ENCODE measurements at places on chromosomes 7 and 10. TPM values are rescaled to one million over a fixed set of nuclear protein-coding genes. Genes with fewer than 3 reads are reported as not detected.

Gene EBLN1
- total RNA-seq = not detected

Gene SAP25
- total RNA-seq = 119 TPM

Gene JAZF1
- total RNA-seq = 13.2 TPM

Gene ADAM8
- 142 TPM for total RNA-seq

DNA sequence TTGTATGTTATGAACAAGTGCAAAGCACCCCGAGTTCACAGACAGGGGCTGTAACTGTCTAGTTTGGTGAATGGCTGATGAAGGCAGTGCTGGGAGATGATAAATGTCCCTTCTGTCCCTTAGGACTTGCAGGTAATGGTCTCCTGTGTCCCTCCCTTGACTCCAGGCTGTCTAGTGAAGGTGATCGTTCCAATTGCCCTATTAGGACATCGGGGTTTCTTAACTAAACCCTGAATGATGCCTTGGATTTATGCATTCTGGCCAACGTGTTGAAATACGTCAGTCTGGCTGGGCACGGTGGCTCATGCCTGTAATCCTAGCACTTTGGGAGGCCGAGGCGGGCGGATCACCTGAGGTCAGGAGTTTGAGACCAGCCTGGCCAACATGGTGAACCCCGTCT lies 69.4 kb downstream of the PFKFB3 start:
- no peak overlapping the region for H3K27ac ChIP-seq
- H3K27me3 ChIP-seq = no peaks in the 10 kb centered on the region
- no peaks in the 10 kb centered on the region for H3K36me3 ChIP-seq
- H3K4me1 ChIP-seq = peaks cover 47% of the 10 kb centered on the region
- DNase-seq = no peak

- no peaks in the 10 kb centered on the region for H3K27me3 ChIP-seq
- no peak for DNase-seq
- H3K4me1 ChIP-seq = peaks cover 24% of the 10 kb centered on the region
- H3K36me3 ChIP-seq = no peaks in the 10 kb centered on the region
Measured at GRCh38 chr7:105887569-105888189, 11.3 kb upstream of the ATXN7L1 start.

DNA sequence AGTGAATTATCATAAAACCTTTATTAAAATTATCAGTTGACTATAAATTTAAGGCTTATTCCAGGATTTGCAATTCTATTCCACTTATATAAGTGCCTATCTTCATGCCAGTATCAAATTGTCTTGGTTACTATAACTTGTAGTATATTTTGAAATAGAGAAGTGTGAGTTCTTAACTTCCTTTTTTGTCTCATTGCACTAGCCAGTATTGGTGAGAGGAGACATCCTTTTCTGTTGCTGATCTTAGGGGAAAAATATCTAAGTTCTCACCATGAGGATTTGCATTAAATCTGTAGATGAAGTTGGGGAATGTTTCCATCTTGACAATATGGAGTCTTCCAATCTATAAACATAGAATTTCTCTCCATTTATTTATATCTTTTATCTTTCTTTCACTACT lies 104.2 kb upstream of the MKI67 start:
- no peaks in the 10 kb centered on the region for H3K4me1 ChIP-seq
- H3K27ac ChIP-seq = no peak overlapping the region
- DNase-seq = no peak
- no peaks in the 10 kb centered on the region for H3K27me3 ChIP-seq

DNA sequence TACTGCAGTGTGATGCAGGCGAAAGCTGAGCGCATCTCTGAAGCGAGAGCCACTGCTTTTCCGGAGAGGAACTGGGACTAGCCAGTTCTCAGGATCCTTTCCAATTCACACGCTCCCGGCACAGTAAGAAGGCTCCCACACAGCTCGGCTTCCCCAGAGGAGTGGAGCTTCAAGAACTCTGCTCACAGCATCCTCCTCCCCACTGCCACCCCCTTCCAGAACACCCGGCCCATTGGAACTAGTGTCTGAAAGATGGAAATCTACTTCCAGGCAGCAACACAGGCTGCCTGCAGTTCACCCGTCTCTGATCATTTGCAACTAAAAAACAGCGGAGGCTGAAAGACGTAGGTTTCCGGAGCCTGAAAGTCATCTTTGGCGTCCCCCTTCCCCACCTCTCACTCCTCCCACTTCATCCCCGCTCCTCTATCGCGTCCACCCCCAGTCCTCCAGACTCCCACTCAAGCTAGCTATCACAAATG lies at the start of gene DGKB:
TSS of gene DGKB (minus strand) at position 163 of the 479 bp plus-strand sequence.
- DNase-seq = no peak
- no peaks in the 10 kb centered on the region for H3K4me1 ChIP-seq
- no peak within 1 kb of the TSS for H3K4me3 ChIP-seq
- no peaks in the 10 kb centered on the region for H3K27me3 ChIP-seq
- no peak within 1 kb of the TSS for H3K27ac ChIP-seq

DNA sequence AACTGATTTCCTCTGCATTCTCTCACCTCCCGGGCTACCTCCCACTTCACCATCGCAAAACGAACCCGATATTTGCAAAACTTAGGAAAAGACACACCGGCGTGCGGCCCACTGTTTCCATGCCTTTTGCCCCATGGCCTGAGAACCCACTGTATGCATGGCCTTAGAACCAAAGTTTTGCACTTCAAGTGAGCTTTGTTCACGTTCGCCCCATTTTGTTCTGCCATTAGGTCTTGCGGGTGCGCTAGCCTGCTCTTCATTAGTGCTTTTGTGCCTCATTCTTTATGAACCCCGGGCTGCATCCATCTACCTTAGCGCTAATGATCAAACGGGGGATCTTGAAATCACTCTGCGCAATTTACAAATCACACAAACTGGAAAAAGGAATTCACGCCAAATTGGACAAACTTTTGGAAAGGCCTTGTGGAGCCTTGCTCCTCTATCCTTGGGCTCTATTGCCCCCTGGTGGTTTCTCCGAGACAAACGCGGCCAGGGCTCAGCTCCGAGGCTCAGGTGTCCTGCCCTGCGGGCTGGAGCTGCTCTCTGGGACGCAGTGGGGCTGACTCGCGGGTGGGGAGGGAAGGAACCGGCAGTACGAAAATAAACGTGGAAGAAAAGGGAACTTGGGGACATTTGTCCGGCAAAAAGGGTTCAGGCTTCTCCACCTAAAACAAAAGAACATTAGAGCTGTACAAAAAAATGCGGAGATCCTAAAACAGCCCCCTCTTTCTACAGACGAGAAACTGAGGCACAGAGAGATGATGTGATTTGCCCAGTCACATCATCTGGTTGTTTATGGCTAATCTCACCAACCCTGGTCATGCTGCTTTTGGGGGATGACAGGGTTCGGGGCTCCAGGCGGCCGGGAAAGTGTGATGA lies 300.4 kb upstream of the NFE2L3 start:
- H3K4me1 ChIP-seq = peaks cover 2% of the 10 kb centered on the region
- H3K36me3 ChIP-seq = no peaks in the 10 kb centered on the region
- peaks cover 14% of the 10 kb centered on the region for H3K27me3 ChIP-seq
- H3K27ac ChIP-seq = no peak overlapping the region

- no peaks in the 10 kb centered on the region for H3K27me3 ChIP-seq
- H3K27ac ChIP-seq = no peak overlapping the region
- H3K4me1 ChIP-seq = no peaks in the 10 kb centered on the region
- no peak for DNase-seq
Measured at GRCh38 chr7:22316914-22317313, 40.0 kb downstream of the RAPGEF5 start.

GRCh38 chr10:23433701-23434100 lies 5.2 kb upstream of the OTUD1 start:
- no peak overlapping the region for H3K4me3 ChIP-seq
- H3K27me3 ChIP-seq = no peaks in the 10 kb centered on the region
- peaks cover 8% of the 10 kb centered on the region for H3K4me1 ChIP-seq
- H3K36me3 ChIP-seq = no peaks in the 10 kb centered on the region
- H3K27ac ChIP-seq = no peak overlapping the region

DNA sequence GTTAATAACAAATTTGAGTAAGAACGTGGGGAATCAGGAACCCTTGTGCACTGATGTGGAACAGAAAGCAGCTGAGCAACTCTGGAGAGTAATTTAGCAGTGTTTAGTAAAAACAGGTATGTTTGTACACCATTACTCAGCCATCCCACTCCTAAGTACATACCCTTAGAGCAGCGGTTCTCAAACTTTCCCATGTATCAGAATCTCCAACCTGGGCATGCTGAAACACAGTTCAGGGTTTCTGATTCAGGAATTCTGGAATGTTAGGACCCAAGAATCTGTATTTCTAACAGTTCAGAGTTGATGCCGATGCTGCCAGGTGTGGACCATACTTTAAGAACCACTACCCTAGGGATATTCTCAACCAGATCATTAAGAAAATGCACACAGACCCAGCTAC lies 5.1 kb downstream of the SGMS1 start:
- no peak overlapping the region for H3K27ac ChIP-seq
- H3K27me3 ChIP-seq = no peaks in the 10 kb centered on the region
- peaks cover 28% of the 10 kb centered on the region for H3K4me1 ChIP-seq
- no peaks in the 10 kb centered on the region for H3K36me3 ChIP-seq
- no peak for DNase-seq

GRCh38 chr7:123522066-123522465 lies 12.3 kb downstream of the IQUB start:
- H3K36me3 ChIP-seq = no peaks in the 10 kb centered on the region
- no peak overlapping the region for H3K27ac ChIP-seq
- no peak overlapping the region for H3K4me3 ChIP-seq
- no peaks in the 10 kb centered on the region for H3K27me3 ChIP-seq
- DNase-seq = no peak

DNA sequence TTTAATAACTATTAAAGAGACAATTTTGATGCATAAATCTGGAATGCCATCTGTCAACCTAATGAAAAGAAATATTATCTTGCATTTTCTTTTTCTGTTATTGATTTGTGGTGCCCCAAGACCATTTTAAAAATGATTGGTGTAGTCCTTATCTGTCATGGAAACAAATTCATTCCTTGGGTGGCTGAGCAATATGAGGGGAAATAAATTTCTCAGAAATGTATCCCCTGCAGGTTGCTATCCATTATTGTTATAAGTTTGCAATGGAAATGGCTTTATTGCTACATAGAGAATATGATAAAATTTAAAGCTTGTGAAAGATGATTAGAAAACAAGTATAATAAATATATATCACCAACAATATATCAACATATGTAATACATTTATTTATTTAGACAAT lies 607.0 kb downstream of the DNAJB9 start:
- no peaks in the 10 kb centered on the region for H3K36me3 ChIP-seq
- no peaks in the 10 kb centered on the region for H3K27me3 ChIP-seq
- no peak overlapping the region for H3K4me3 ChIP-seq
- DNase-seq = no peak
- H3K4me1 ChIP-seq = no peaks in the 10 kb centered on the region

GRCh38 chr7:22210355-22210754 lies 146.6 kb downstream of the RAPGEF5 start:
- DNase-seq = no peak
- H3K4me1 ChIP-seq = no peaks in the 10 kb centered on the region
- no peaks in the 10 kb centered on the region for H3K27me3 ChIP-seq
- no peaks in the 10 kb centered on the region for H3K36me3 ChIP-seq
- no peak overlapping the region for H3K4me3 ChIP-seq

GRCh38 chr7:90655566-90655965 lies 59.4 kb downstream of the CDK14 start:
- H3K4me3 ChIP-seq = no peak overlapping the region
- DNase-seq = no peak
